GM12891 (cell line): ENCODE measurements at places on chromosomes 3 and 15.

DNA sequence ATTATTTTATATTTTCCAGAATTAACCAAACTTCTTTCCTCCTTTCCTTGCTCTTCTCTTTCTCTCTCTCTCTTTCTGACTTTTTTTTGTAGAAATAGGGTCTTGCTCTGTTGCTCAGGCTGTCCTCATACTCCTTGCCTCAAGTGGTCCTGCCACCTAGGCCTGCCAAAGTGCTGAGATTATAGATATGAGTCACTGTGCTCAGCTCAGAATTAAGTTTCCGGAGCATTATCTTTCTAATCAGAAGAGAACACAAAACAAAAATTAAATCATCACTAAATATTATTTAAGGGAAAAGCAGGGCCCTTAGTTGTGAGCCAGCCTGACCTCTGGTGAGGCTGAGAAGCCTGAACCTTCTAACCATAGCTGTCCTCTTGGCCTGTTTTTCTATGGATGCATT is 168.2 kb downstream of the SOX2 start:
- DNase-seq = no peak

- DNase-seq = no peak
Measured at GRCh38 chr15:62617741-62618140, 424.8 kb upstream of the TPM1 start.

DNA sequence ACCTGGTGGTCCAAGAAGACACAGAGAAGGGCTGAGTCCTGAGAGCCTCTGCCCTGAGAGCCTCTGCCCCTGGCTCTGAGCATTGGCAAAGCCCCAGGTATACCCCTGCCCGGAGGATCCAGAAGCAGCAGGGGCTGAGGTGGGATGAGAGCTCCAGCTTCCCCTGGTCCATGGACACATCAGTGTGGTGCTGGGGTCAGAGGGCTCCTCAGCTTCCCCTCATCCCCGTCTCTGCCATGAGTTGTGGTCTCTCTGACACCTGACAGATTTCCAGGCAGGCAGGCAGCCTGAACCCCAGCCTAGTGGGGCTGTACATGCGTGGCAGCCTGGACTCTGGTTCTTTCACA is 3.5 kb upstream of the KLF15 start:
- DNase-seq = no peak

- no peak for DNase-seq
Measured at GRCh38 chr3:49410846-49411534, 786 bp downstream of the RHOA start.
